ENCODE measurements at places on chromosomes 5 and 9.

DNA sequence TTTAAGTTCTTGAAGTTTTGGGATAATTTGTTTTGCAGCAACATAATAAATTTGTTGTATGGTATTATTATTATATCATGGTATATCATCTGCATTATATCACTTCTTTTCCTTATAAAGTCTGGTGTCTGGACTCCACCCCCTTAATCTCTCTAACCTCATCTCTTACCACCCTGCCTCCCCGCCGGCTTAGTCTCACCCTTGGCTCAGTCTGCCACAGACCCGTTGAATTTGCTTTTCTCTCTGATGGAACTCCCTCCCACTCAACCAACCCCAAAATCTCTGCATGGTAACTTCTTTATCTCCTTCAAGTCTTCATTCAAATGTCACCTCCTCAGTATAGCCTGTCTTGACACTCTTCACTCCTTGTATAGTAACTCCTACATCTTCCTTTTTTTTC lies 29.6 kb upstream of the MATR3 start:
- no peak for DNase-seq

- no peak for DNase-seq
These were observed 34.2 kb upstream of the GRPEL2 start for GRCh38 chr5:149310947-149311658.

DNA sequence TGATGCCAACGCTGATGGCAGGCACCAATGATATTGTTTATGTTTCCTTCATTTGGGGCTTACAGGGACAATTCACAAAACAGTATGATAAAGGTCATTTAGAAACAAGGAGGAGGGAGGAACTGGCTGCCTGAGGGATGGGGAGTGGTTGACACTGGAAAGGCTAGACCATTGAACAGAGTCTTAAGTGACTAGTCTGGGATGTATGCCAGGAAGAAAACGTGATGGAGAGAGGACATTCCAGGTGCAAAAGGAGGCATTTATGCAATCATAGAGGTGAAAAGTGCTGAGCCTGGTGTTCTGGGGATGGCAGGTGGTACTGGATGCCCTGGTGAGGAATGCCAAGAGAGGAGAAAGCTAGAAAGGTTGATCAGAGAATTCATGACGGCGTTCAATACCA lies 153.4 kb downstream of the ZNF462 start:
- DNase-seq = no peak

GRCh38 chr5:55902696-55903095 lies 51.5 kb downstream of the IL31RA start:
- DNase-seq = no peak

DNA sequence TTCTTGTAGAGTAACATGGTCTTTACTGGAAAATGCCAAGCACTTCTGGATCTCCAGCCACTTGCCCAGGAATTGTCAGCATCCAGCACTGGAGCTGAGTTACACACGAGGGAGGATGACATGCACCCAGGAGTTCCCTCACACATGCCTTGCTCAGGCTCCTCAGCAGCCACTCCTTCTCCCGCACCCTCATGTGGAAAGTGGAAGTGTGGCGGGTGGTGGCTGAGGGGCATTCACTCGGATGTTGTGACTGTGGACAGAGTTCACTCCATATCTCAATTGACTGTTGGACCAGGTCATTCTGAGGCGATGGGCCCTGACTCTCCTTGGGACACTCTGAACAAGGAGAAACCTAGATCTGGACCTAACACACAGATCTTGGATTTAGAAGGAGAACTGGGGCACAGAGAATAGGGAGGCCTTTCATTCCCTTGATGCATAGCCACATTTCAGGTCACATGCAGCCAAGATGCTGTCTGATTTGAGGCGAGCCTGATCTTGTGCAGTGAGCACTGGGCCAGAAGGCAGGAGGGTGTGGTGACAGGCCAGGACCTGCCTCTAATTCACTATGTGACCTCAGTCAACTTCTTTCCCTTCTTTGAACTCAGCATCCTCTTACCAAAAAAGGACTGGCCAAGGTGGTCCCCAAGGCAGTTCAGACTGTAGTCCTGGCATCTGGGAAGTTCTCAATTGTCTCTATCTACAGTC lies 62.1 kb downstream of the CYSTM1 start:
- DNase-seq = no peak

DNA sequence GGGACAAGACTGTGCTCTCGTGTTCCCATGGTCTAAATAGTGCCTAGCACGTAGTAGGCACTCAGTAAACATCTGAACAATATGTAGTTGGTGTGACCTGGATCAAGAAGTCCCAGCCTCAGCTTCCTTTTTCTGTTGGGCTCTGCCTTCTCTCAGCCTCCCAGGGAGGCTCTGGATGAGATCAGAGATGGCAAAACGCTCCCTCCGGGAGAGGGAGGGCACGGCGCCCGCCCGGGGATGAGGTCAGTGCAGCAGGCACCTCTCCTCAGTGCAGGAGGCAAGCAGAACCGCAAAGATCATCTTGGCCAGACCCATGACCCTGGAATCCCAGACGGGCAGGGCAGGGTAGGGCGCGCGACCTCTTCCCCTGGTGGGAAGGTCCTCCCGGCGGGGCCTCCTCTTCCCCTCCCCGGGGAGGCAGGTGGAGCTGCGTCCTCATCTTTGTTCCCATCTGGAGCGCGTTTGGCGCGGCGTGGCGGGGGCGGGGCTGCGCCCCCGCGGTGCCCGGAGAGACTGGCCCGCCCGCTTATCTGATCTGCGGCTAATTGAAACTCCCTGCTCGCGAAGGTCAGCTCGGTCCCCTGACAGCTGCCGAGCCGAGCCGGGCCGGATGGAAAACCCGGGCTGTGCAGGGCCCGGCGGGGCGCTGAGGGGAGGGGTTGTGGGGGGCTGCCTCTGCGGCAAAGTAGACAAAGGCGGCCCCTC lies 60.9 kb downstream of the CXXC5 start:
- peak; percentile 73 for DNase-seq

Data from GM20000 (cell line).